NT2/D1 (cell line): ENCODE measurements at places on chromosomes 6 and 20.

DNA sequence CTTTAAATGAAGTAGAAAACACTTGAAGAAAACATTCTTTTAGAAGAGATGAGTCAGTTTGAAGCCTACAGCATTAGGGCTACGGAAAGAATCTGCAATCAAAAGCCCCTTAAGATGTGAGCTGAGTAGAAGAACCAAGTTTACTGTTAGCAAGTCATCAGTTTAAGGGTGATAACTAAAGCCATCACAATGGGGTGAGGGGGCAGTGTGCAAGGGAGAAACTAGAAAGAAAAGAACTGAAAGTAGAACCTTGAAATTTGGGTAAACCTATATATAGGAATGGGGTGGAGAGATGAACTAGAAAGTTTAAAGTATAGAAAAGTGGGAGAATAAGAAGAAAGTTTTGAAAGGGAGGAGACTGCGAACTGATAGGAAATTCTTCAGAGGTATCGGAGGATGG lies 212.9 kb downstream of the COL19A1 start:
- no peak for DNase-seq

- no peak for DNase-seq
Observed at GRCh38 chr6:12298017-12298978, 8.1 kb downstream of the EDN1 start.

DNA sequence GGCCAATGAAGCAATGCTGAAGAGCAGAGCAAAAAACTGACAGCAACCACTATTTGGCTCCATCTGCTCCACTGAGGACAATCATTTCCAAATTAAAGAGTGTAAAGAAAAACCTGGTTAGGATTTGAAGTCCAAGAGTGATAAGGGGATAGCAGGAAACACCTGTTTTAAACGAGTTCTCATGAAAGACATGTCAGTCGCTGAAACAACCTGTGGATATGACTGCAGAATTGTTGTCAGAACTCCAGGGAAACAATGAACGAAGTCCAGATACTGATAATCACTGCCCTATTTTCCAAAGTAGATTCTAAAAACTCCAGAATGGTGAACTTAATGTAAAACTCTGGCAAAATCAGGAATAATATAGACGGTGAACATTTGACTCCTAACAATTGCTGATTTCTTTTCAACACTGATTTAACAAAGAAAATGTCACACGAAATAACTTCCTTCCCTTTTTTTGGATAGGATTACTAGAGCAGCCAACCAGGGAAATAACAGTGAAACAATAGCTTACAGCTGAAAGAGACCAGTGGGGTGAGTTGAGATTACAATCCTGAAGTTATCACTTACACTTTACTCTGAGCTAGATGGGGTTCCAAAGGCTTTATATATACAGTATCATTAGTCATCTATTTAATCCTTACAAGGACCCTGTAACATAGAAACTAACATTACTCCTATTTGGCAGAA lies 83.7 kb downstream of the ELOVL5 start:
- no peak for DNase-seq

DNA sequence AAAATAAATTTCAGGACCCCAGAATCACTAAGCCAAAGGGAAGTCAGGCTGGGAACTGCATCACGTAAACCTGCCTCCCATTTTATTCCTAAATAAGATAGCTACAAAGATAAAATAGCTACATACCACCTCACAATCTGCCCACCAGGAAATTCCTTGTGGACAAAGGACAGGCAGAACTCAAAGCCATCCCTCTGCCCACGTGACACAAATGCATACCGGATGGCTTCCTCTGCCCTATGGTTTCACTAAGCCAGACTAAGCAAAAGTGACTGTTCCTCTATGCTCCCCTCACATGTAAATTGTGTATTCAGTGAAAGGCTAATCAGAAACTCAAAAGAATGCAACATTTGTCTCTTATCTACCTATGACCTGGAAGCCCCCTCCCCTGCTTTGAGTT lies 15.0 kb downstream of the MBOAT1 start:
- no peak for DNase-seq

DNA sequence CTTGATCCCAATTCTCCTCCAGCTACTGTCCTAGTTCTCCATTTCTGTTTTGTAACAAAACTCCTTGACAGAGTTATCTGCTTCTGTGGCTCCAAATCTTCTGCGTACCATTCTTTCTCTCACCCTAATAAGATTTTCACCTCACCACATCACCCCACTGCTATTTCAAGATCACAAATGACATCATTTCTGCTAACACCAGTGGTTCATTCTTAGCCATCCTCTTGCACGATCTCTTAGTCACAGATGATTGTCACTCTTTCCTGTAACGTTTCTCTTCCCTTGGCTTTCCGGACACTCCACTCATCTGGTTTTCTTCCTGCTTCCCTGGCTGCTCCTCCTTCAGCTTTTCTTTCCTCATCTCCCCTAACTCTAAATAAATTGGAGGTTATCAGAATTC lies 56.8 kb upstream of the FABP7 start:
- DNase-seq, result no peak

- DNase-seq, result no peak
Observed at GRCh38 chr6:64224819-64225218, 589.2 kb downstream of the PHF3 start.

- no peak for DNase-seq
Observed at GRCh38 chr6:135176464-135176863, 4.6 kb upstream of the MYB start.

DNA sequence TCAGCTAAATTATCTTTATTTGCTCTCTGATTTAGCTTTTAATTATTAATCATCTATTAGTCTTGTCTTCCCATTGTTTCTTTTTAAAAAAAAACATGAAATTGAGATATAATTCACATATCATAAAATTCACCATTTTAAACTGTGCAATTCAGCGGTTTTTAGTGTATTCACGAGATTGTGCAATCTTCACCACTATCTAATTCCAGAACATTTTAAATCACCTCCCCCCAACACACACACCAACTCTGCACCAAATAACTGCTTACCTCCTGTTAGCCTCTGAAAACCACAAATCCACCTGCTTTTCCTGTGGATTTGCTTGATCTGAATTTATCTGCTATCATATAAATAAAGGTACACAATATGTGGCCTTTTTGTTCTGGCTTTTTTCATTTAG lies 8.8 kb upstream of the ABRACL start:
- no peak for DNase-seq

DNA sequence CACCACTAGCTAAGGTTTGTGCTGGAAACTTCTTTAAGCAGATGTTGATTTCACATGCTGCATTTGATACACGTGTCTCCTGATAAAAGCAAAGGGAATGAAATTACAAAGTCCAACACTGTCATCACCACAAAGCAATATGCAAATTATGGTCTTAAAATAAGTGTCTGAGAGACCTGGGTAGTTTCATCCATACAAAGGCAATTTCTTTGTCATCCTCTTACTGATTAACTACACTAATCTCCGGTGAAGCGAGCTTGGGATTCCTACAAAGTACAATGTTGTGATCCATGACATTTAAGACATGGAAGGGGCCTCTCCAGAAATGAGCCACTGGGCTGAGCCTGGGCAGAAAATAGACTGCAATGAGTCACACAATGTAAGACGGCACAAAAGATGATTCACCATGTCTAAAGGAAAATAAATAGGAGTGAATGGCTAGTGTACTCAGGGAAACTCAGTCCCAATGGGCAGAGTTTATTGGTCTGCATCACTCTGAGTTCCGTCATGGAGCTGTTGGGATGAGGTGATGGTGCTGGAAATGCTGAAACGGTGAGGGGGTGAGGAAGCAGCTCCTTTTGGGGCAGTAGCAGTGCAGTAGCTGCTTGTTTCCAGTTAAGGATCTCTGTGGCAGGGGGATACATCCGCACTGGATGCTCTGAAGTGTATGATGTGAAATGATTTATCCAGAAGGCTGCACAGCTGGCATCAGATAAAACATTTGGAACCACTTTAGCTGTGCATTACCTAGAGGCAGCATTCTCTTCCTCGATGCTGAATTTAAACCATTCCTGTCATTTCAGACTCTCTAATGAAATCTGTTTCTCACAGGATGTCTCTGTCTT lies 103.3 kb downstream of the IBTK start:
- DNase-seq, result no peak

DNA sequence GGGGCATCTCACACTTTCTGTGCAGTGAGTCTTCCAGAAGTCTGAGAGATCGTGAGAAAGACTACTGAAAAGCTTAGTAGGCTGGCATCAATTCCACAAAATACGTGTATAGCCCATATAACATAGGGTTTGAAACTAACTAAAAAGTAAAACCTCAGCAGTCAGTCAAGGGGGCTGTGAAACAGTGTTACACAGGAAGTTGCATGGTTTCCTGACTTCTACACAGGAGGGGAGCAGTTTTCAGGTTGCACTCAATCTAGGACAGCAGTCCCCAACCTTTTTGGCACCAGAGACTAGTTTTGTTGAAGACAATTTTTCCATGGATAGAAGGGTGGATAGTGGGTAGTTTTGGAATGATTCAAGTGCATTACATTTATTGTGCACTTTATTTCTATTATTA lies 4.7 kb upstream of the LY86 start:
- DNase-seq, result no peak

DNA sequence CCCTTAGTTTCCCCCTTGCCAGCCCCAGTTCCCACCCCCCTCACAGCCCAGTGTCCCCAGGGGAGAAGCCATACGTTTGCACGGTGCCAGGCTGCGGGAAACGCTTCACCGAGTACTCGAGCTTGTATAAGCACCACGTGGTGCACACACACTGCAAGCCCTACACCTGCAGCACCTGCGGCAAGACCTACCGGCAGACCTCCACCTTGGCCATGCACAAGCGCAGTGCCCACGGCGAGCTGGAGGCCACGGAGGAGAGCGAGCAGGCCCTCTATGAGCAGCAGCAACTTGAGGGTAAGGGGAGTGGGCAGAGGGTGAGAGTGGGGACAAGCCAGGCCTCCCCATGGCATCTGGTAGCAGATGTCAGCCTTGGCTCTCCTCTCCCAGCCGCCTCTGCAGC lies 5.1 kb upstream of the DEF6 start:
- DNase-seq, result no peak

DNA sequence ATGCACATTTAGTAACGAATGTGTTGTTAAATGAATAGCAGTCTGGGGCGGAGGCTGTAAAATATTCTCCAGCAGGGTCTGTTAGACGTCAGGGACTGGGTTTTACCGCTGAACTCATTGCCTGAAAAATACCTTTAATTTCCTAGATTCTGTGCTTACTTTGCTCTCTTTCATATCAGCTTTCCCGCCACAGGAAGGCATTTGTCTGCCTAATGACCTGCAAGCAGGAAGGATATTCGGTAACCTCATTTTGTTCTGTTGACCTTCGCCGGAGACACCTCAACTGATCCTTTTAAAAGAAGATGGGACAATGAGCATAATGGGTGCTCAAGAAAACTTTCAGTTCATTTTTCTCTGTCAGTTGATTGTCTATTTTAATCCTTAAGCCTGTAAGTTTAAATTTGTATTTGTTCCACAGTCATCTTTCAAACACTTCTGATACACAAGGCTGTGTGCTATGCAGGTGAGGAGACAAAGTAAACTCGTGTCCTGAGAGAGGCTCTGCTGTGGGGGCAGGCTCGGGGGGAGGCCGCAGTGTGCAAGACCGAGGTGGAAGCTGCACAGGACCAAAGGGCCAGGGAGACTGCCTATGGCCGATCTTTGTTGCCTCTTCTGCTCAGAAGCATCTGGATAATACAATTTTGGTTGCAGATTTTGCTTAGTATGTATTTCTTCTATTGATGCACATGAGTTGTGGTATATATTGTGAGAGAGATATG lies 27.4 kb upstream of the SIM1 start:
- DNase-seq, result no peak

- DNase-seq, result no peak
Observed at GRCh38 chr20:46111028-46111835, 6.9 kb upstream of the CD40 start.
